ENCODE measurements at places on chromosomes 4 and X.

GRCh38 chrX:76202471-76202870 is 29.6 kb downstream of the PBDC1 start:
- no peak for DNase-seq

DNA sequence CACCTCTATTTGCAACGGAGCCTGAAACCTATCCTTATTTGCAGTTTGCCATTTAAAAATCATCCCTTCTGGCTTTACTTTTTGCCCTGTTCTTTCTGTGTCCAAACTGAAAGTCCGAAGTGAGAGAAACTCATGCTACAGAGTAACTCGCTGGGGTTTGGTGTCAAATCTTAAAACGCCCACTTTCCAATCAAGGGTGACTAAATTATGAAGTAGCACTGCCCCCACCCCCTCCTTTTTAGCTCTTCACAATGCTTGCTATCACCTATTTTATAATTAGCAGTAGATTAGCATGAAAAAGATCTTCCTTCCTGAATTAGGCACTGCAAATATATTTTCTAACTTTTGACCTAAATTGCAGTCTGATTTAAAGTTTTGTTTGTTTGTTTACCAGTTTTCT is 52.5 kb downstream of the VGLL1 start:
- DNase-seq, result no peak

DNA sequence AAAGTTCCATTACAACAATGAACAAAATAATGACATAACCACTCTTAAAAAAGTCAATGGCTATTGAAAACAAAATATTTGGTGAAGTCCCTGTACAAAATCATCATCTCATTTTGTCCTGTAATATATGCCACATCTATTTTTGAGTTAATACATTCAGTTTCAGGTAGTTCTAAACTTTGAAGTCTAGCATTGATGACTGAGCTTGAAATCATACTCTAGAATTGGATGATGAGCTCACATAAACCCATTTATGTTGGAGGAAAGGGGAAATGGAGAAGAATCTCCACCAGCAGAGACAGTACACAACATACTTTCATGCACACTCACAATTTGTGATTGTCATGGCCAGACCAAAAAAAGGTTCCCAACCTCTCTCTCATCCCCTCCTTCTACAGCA is 371.1 kb upstream of the NR3C2 start:
- no peak for DNase-seq

DNA sequence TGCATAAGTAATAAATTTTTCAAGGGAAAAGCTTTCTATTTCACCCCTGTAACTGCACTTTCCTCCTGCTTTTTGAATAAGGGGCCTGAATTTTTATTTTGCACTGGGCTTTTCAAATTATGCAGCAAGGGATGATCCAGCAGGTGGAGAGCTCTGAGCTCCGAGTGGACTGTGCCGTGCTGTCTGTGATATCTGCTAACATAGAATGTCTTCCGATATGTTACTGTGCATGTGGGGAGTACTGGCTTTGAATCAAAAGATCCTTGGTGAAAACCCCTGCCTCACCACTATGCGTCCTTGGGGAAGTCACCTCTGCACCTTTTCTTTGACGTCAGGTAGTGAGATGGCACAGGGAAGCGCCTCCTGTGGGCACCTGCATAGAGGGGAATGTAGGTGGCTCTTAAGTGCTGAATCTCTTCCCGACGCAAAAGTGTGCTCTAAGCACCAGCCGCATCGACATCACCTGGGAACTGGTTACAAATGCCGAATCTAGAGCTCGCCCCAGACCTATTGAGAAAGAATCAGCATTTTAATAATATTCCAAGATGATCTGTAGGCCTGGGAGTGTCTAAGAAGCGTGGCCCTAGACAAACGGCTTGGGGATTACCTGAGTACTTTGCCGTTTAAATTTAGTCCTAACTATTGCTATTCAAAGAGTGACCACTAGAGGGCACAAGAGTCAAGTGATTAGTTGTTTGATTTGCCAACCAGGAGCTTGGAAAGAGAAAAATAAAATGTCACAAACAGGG is 19.2 kb upstream of the WFS1 start:
- peak; percentile 76 for DNase-seq

- no peak for DNase-seq
Measured at GRCh38 chr4:37976507-37976906, 16.3 kb downstream of the PTTG2 start.

DNA sequence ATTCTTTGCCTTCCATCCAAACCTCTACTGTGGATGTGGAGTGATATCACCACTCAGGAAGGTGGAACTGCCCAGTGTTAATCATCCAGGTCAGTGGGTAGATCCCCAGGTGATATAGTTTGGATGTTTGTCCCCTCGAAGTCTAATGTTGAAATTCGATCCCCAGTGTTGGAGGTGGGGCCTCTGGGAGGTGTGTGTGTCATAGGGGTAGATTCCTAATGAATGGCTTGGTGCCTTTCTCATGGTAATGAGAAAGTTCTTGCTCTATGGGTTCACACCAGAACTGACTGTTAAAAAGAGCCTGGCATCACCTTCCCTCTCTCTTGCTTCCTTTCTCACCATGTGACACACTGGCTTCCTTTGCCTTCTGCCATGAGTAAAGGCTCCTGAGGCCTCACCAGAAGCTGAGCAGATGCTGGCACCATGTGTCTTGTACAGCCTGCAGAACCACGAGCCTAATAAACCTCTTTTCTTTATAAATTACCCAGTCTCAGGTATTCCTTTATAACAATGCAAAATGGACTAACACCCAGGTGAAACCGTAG is 6.8 kb upstream of the SOWAHB start:
- DNase-seq, result no peak

DNA sequence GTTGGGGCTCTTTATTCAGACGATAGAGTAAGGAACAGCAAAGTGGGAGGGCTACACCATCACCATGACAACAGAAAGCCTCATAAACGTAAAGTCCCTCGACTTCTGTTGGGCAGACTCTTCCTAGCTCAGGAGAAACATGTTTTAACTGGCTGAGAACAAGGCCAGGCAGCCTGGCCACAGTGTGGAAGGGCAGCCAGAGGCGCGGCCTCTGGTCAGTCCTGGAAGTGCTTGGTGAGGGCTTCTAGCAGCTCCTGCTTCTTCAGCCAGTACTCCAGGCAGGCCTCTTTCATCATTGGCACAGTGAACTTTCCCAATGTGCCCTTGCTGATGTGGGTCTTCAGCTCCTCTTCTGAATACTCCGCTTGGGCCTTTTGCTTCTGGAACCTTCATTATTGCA is 690.9 kb downstream of the PCDH19 start:
- no peak for DNase-seq

- DNase-seq, result no peak
Measured at GRCh38 chr4:129355516-129355915, 259.6 kb downstream of the C4orf33 start.

- DNase-seq, result peak; percentile 19
Measured at GRCh38 chrX:40581336-40581920, 658 bp downstream of the ATP6AP2 start.

DNA sequence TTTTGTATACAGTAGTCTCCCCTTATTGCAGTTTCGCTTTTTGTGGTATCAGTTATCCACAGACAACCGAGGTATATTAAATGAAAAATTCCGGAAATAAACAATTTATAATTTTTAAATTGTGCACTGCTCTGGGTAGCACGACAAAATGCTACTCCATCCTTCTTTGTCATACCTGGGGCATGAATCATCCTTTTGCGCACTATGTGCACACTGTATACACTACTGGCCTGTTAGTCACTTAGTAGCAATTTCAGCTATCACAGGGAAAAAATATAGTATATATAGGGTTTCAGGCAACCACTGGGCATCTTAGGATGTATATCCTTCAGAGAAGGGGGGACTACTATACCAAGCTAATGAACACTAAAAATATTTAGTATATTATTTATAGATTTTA is 198.8 kb upstream of the FAT4 start:
- DNase-seq, result no peak

DNA sequence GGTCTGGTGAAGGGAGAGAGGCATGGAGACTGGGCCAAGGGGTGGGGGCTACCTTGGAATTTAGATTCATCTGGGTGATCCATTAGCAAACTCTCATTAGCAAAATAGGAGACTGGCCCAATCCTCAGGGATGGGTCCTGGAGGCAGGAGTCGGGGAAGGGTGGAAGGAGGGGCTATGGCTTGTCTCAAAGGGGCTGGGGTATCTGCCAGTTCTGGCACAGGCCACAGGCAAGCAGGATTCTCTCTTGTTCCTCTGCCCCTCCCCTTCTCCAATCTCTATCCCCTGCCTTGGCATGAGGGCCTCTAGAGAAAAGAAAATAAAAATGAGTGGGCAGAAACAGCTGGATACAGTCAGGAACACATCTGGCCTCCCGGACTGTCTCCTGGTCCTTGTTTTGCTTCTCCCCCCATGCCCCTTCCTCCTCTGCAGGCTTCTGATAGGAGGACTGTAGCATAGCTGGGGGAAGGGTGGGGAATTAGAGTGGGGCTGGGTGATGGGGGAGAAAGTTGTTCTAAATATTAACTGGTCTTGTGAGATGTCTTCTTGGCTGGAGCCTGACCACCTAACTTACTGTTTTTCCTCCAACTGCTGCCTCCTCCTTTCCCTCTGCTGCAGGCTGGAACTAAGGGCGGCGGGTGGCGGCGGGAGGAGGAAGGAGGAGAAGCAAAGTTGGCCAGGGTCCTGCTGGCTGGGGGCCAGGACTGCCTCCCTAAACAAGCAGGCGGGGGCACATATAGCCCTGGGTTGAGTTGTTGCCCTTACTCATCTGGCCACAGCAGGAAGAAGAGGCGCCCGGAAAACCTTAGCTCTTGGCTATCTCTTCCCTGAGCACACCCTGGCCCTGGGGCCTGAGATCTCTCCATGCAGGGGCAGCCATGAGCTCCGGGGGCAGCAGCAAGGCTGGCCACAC is 53.3 kb upstream of the LAS1L start:
- DNase-seq, result no peak

- DNase-seq, result peak; percentile 36
Measured at GRCh38 chr4:158624889-158625478, 46.7 kb downstream of the C4orf46 start.

GRCh38 chr4:22906045-22906444 is 213.3 kb downstream of the GBA3 start:
- DNase-seq, result no peak

DNA sequence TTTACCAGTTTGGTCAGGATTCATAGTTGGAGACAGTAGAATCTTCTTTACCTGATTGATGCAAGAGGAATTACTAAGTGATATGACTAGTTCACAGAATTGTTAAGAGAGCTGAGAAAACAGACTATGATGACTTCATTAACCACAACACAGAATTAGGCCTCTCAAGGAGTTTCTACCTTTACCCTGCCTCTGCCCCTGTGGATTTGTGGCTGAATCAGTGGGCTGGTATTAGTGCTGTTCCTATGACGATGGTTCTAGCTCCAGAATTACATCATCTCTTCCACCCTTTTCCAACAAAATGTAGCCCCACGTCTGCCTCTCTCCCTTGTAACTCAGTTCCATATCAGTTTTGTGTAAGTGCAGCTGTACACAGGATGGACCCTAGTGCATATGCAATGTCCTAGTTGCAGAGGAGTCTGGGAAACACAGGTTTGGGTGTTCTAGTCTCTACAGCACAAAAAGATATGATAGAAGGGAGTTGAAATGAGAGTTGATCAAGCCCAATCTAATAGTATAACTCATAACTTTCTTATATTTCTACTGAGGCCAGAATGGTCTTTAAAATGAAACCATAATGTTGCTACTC is 99.3 kb downstream of the ANXA5 start:
- no peak for DNase-seq

GRCh38 chr4:17058536-17058915 is 160.1 kb upstream of the LDB2 start:
- no peak for DNase-seq

DNA sequence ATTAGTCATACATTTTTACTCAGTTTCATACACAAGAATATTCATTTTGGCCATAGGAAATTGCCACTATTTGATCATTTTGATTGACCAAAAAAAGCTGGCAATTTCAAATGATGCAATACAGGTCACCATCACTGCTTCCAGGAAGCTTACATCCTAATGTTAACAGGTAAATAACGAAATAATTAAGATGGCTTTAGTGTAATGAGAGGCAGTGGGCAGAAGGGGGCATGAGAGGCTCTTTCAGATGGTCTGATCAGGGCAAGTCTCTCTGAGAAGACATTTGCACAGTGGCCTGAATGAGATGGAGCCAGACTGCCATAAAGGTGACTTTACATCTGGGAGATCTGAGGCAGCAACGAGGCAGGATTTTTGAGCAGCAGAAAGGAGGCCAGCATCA is 170.7 kb downstream of the SLIT2 start:
- peak; percentile 40 for DNase-seq

GRCh38 chr4:112156112-112156511 is 10.9 kb downstream of the FAM241A start:
- no peak for DNase-seq

DNA sequence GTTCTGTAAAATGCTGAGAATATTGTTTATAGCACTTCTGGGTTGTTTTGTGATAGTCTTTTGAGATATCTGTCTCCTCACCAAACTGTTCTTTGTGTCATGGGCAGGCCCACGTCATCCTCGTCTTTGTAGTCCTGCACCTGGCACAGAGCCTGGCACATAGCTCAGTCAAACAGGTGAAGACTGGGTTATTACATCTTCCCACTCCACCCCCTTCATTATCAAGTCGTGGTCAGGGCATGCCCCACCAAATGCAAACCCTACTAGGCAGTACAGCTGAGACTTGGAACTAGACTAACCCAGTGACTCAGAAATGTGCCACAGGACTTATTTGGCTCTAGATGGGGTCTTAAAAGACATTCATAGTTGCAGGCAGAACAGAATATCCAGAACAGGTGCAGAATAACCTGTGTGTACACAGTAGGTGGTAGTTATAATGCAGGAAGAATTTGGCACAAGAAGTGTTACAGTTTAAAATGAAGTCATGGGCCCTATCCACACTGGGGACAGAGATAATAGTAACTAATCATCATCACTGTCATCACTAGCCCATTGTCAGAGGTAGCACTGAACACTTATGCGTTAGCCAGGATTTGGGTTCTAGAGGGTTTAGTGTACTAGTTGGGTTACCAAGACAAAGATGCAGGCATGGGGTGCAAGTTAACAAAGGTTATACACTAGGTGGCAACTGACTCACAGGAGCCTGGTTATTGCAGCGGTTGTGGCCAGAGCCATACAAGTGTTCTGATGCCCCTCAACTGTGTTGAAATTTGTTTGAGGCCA is 74.9 kb downstream of the TBL1X start:
- DNase-seq, result no peak

DNA sequence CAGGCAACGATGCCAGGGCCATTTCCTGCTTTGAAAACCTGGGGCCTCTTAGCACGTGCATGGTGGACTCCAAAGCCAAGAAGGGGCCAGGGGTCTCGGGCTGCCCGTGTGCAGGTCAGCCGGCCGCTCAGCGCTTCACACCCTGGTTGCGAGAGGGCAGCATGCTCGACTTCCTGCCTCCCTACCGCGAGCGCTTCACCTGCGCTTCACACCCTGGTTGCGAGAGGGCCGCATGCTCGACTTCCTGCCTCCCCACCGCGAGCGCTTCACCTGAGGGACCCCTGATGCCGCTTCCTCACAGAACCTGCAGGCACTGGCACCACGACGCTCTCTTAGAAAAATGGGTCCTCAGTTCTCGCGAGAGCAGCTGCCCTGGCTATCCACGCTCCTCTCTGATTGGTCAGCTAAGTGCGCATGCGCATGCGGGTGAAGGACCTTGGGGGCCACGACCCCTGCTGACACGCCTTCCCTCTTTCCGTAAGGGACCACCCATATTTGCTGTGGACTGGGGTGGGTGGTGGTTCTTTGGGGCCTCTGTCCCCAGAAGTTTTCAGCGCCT is at the start of gene FAM9A:
FAM9A (minus strand) TSS at position 343 of the 559 bp plus-strand sequence. CDS start 1,212 bp downstream, outside the sequence.
- DNase-seq, result no peak
